Peyer's patch (tissue), 4 donors: ENCODE measurements at places on chromosomes 4 and X. TPM values are rescaled to one million over a fixed set of nuclear protein-coding genes. Genes with fewer than 3 reads are reported as not detected.

Gene PCSK1N
- total RNA-seq, result not detected

Gene GPRASP1
- total RNA-seq, result 14.9 TPM

Gene SMARCAD1
- total RNA-seq, result 27.2 TPM

Gene SERTM2
- total RNA-seq, result not detected

Gene CCDC120
- total RNA-seq, result not detected

Gene MAGEA2
- not detected for total RNA-seq

Gene RBM46
- total RNA-seq, result not detected

GRCh38 chr4:7358100-7358735 is 76.5 kb downstream of the PSAPL1 start:
- no peak for DNase-seq

DNA sequence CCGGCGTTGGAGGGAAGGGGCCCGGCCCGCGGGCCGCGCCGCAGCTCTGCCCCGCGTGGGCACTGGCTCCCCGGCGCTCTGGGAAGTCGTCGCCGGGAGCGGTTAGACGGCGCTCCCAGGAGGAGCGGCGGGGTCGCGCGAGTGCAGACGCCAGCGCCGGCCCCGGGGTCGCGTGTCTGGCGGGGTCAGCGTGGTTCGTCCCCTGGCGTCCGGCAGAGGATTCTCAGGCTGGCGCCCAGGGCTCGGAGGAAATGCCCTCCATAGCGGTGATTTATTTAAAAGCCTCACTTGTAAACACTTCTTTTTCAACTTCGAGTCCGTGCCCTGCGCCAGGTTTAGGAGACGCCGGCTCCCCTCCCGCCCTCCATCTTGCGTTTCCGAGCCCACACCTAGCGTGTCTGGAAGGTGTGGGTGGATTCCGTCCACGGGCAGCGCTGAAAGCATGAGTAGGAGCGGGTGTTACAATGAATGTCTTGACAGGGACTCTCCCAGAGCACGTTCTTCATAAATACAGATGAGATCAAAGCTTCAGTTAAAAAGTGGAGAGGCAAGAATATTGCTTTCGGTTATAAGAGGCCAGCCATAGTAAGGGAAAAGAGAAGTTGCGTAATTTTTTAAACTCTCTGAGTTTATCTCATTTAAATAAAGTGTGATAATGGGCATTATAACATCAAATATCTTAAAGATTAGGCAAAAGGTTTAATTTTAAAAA is 692 bp downstream of the FAM241A start:
- peak; percentile 66 for DNase-seq

GRCh38 chr4:70743731-70744130 is 22.0 kb downstream of the RUFY3 start:
- DNase-seq, result no peak

GRCh38 chr4:183343730-183344129 is 21.5 kb upstream of the CLDN24 start:
- no peak for DNase-seq

DNA sequence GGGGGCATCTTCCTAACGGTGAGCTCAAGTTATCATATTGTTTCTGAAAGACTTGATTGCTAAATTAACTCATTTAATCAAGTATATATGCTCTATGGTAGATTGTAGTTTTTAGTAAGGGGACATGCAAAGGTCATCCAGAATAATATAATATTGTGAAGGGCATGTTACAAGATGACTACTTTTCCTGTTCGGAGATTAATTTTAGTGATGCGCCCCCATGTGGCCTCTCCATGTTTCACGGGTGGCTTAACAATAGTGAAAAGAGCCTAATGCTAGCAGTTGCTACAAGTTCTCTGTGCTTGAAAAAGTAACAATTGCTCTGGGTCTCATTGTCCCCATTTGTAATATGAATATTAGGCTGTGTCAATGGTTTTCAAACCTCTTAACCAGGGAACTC is 12.2 kb downstream of the SMPX start:
- DNase-seq, result peak; percentile 17

GRCh38 chr4:70838666-70839588 is 763 bp downstream of the GRSF1 start:
- DNase-seq, result peak; percentile 78

GRCh38 chr4:96186593-96186992 is 346.7 kb downstream of the PDHA2 start:
- DNase-seq, result no peak

DNA sequence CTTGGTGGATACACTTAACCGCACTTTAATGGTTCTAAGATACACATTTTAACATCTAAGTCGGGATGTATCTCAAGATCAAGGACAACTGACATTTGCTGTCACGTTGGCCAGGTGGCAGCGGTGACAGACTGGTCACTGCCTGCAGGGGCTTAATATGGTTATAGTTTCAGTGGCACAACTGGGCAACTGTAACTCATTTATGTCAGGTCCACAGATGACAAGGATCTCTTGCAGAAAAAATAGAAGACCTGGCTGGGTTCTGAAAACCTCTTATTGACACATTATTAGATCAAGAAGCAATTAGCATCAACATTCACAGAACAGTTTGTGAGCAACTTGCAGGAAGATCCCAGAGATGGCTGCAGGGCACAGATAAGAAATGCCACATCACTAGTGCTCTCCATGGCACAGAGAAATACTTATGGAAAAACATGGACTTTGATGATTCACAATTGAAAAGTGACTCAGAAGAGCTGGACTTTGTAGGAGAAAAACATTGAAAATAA is 99.6 kb upstream of the SORBS2 start:
- no peak for DNase-seq

DNA sequence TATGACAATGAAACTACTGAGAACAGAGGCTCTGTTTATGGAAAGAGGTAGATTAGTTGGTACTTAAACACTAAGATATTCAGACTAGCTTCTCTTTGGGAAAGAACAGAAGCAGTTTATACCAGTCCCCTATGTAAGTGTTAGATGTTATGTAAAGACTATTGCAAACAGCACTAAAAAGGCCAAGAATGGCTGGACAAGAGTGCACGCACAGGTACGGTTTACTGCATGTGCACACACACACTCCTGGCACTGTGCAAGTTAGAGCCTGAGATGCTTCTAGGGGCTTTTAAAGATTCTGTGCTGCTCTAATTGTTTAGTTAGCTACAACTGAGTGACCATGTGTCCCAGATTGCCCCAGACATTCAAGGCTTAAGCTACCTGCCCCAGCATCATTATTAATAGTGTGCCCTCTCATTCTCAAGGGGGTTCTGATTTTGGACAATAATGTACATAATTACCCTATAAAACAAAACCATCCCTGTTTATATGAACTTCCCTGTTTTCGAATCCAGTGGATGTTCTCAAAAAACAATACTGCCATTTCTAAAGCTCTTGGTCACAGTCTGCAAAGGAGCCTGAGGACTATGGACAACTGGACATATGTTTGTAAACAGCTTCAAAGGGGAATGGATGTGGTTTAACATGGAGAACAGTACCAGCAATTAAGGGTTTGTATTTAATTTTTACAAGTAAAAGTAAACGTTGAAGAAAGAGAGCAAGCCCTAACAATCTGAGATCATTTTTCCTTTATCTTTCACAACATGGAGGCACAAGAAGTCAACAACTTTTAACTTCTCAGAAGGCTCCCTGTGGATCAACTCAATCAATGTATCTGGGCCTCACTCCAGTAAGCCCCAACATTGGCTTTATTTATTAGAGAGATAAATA is 2.0 kb downstream of the SETD7 start:
- no peak for DNase-seq

DNA sequence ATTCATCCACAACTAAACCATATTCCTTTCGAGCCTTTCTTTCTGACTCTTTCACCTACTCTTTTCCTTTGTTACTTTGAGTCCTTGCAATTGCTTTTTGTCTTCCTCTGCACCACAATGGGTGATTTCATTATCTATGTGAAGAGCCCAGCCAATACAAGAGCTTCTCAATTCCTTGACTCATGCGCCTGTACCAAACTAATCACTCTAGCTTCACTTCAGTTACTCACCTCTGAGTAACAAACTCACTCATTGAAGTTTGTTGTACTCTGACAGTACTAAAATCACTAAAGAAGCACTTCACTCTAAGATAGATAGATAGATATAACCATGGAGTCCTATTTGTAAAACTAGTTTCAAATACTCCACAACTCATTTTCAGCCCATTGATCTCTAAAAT is 191.7 kb upstream of the EPHA5 start:
- DNase-seq, result no peak

- no peak for DNase-seq
Measured at GRCh38 chr4:137443031-137443800, 89.1 kb downstream of the PCDH18 start.

GRCh38 chr4:80026100-80026499 is 46.9 kb downstream of the ANTXR2 start:
- no peak for DNase-seq
